ENCODE measurements at places on chromosomes 1 and 21. TPM values are rescaled to one million over a fixed set of nuclear protein-coding genes. Genes with fewer than 3 reads are reported as not detected.

DNA sequence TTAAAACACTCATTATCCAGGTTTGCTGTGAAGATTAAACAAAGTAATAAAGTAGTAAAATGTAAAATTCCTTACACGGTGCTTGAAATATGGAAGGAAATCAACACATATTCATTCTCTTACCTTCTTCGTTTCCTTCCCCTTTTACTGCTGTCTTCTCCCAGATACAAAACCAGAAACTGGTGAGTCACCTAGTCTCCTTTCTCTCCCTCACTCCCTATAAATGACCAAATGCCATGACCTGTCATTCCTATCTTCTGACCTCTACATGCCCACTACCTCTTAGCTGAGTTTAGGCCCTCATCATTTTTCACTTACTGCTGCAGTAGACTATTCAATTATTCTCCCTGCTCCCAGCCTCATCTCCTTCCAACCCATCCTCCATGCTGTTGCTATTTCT is 4.3 kb upstream of the NR1I3 start:
- DNase-seq: no peak
- H3K4me3 ChIP-seq: no peak overlapping the region
- H3K36me3 ChIP-seq: no peaks in the 10 kb centered on the region
- no peaks in the 10 kb centered on the region for H3K27me3 ChIP-seq

GRCh38 chr1:113662101-113662500 is 97.2 kb downstream of the PHTF1 start:
- H3K27me3 ChIP-seq: no peaks in the 10 kb centered on the region
- peak overlapping the region; percentile 6 for H3K27ac ChIP-seq
- peaks cover 8% of the 10 kb centered on the region for H3K36me3 ChIP-seq
- peaks cover 27% of the 10 kb centered on the region for H3K4me1 ChIP-seq
- H3K4me3 ChIP-seq: no peak overlapping the region
- DNase-seq: no peak

DNA sequence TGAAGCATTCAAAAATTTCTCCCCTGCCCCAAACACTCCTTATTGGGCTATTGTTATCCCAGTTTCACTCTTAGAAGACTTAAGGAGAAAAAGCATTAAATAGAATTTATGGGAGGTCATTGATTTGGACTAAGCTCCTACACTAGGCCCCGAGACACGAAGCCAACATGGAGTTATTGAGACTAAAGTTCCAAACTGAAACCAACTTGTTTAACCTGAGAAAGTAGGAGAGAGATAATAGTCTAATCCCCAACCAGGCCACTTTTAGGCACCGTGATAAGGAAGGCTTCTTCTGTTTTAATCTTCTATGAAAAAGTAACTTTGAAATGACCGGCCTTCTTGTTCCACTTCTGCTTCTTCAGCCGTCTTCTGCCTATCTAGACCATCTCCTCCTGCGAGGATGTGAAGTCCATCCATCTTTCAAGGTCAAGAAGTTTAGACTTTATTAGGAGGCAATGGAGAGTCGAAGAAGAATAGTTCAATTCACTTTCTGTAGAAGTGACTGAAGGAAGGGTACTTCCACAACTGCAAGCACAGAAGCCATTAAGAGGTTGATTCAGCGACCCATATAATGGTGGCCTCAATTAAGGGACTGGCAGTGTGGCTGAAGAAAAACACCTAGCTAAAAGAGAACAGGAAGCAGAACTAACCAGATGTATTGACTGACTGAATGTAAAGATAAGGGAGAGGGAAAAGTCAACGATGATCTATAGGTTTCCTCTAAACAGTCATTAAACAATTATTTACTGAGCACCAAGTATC is 428.8 kb downstream of the SMYD3 start:
- H3K27me3 ChIP-seq: no peaks in the 10 kb centered on the region
- DNase-seq: no peak
- H3K27ac ChIP-seq: no peak overlapping the region
- no peaks in the 10 kb centered on the region for H3K4me1 ChIP-seq
- no peaks in the 10 kb centered on the region for H3K36me3 ChIP-seq

GRCh38 chr1:63670164-63670563 is 77.0 kb downstream of the PGM1 start:
- H3K4me3 ChIP-seq: no peak overlapping the region
- no peaks in the 10 kb centered on the region for H3K27me3 ChIP-seq
- H3K36me3 ChIP-seq: no peaks in the 10 kb centered on the region
- H3K4me1 ChIP-seq: peaks cover 11% of the 10 kb centered on the region

The VWA5B1 gene
- total RNA-seq: not detected

The PAPPA2 gene
- total RNA-seq: 11.5 TPM

Measured in MCF 10A (cell line).